SIG-M5 (cell line): ENCODE measurements at places on chromosomes 1 and 21.

- no peak for DNase-seq
These were observed 98.6 kb upstream of the LPGAT1 start for GRCh38 chr1:211928993-211929637.

DNA sequence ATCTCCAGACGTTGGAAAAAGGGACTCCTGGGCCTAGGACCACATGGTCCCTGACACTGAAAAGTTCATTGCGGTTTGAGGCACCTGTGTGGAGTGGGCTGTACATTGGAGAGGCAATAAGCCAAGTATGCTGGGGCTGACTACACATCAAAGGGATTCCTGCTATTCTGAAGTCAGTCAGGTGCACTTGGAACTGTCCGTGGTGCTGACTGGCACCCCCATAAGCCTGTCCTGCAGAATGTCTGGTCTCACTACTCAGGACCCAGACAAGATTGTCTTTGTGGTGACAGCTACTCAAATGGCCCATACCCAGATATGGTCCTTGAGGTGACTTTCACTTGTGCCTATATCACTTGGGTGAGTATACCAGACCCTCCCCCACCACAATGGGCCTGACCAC lies 150.6 kb downstream of the RWDD3 start:
- no peak for DNase-seq

GRCh38 chr1:211601982-211602670 lies 23.2 kb upstream of the SLC30A1 start:
- DNase-seq: no peak

DNA sequence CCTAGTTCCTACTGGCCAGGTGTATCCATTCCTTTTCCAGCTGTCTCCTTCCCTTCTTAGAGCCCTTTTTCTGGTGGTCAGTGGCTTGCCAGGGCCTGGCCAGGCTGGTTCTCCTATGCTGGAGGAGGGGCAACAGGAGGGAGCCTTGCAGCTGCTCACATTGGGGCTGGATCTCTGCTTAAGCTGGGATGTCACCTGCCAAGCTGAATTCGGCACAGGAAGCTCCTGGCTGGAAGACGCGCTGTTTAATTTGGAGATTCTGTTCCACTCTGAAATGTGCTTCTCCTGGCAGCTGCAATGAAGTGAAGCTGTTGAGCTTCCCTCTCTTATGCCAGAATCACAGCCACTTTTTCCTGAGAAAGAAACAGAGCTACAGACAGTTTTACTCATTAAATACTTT lies 56.0 kb upstream of the POU3F1 start:
- DNase-seq: no peak

GRCh38 chr21:45874716-45875415 lies 106.7 kb upstream of the COL6A1 start:
- DNase-seq: no peak

GRCh38 chr1:159829822-159830465 lies 3.3 kb downstream of the SLAMF8 start:
- no peak for DNase-seq

GRCh38 chr1:62810420-62811274 lies 26.7 kb downstream of the ATG4C start:
- DNase-seq: no peak

DNA sequence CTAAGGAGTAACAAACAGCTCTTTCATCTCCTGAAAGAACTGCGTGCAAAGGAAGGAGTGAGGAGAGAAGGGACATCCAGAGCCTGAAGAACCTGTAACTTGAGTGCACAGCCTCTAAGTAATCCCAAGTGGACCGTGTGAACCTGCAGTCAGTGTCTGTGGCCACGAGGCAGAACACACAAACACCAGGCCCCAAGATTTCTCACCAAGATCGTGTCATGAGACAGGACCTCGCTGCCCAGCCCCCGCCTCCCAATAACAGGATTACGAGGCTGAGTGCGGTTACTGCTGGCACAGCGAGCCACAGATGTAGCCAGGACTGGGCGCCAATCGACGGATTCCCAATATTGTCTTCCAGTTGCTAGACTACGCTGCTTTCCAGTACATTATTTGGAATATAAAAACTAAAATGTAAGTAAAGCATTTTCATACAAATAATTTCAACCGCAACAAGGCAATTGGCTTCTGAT lies 101.3 kb upstream of the SLC25A33 start:
- no peak for DNase-seq

GRCh38 chr1:230925608-230926007 lies 53.1 kb downstream of the TTC13 start:
- DNase-seq: no peak

GRCh38 chr1:1390675-1391074 lies 8.5 kb downstream of the CCNL2 start:
- no peak for DNase-seq

GRCh38 chr1:206709322-206709721 lies 24.6 kb downstream of the MAPKAPK2 start:
- DNase-seq: no peak

GRCh38 chr1:157412308-157412707 lies 140.0 kb downstream of the FCRL5 start:
- DNase-seq: no peak

- DNase-seq: no peak
These were observed 4.5 kb downstream of the LCE2D start for GRCh38 chr1:152667648-152668047.

DNA sequence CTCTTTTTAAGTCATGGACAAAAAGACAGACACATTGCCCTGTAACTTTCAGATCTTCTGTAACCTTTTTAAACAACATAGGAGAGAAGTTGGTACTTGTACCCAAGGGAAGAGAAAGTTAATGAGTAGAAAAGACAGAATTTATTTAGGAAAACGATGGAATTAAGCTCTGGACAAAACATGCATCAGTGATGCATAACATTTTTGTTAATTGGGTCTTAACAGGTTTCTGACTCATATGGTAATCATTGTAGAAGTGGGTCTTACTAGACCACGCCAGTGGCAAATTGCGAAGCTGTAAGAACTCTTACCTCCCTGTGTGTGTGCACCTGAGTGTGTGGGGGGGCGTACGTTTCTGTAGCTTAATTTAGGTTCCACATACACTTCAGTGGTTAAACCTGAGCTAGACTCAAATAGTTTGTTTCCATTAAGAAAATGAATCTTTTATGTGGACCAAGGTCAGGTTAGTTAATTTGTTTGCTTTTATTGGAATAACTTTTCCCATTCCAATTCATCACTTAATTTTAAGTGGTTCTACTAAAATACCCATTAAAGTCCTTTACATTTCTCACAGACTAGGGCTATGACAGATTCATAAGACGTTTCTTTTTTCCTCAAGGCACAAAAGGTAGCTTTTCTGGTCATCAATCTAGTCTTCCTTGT lies 48.1 kb downstream of the NFIA start:
- DNase-seq: no peak

DNA sequence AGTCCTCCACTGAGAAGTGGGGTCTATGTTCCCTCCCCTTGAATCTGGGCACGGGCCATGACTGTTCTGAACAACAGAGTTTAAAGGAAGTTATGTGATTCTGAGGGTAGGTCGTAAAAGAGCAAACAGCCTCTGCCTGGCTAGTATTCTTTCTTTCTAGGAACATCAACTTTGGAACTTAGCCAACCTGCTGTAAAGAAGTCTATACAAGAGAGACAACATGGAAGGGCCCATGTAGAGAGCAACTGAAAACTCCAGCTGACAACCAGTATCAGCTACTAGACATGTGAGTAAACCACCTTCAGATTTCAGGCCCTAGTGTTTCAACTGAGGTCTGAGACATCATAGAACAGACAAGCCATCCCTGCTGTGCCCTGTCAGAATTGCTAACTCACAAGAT lies 7.5 kb downstream of the SELENOF start:
- DNase-seq: no peak

DNA sequence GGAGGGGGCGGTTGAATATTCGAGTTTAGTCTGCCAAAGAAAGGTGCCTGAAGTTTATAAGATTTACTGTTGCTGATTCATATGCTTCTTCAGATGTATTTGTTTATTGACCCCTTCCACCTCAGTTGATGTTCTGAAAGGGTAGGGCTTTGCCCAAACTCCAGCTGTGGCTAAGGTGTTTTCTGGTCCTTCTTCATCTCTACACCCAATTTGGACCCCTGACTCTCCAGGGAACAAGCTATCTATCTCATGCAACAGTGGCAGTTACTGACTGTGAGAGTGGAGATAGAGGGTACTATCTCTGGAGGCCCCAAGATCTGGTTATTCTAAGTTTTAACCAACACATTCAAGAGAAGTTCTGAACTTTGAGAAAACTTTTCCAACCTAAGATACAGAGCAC lies 12.6 kb upstream of the ALG14 start:
- DNase-seq: no peak

DNA sequence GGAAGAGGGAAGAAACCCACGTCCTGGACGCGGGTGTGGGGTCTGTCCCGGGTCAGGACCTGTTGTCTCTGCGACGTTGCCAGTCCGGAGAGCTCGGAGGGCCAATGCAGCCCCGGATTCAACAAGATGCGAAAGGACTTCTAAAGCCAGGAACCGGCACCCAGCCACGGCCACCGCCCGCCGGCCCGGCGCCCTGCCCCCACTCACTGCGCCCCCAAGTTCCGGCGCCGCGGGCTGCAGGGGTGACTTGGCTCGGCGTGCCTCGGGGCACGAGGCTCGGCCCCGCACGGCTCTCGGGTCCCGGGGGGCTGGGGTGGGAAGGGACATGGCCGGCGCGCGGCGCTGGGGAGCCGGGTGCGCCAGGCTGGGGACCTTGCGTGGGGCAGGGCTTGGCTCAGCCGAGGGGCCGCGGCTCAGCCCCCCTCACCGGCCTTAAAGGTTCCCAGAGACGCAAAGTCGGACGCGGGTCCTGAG lies 51.8 kb upstream of the H6PD start:
- DNase-seq: no peak

DNA sequence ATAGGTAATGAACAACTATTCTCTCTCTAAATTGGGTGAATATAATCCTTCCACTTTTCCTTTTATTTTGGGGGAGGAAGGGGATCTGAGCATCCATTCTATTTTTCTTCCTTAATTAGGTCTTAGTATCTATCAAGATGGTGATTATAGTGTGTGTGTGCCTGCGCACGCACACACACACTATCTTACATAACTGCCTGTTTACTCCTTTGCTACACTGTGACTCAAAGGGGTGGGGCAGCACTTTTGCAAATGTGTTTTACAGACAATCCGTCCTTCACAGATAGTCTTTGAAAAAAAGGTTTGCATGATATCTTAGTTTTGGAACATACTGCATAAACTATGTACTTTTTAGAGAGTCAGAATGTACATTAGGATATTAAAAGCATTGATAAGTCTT lies 191.5 kb downstream of the SDCCAG8 start:
- DNase-seq: no peak

- no peak for DNase-seq
These were observed 788 bp upstream of the TXNIP start for GRCh38 chr1:145997016-145997717.

- no peak for DNase-seq
These were observed 63.9 kb downstream of the VWA5B1 start for GRCh38 chr1:20354610-20355009.

DNA sequence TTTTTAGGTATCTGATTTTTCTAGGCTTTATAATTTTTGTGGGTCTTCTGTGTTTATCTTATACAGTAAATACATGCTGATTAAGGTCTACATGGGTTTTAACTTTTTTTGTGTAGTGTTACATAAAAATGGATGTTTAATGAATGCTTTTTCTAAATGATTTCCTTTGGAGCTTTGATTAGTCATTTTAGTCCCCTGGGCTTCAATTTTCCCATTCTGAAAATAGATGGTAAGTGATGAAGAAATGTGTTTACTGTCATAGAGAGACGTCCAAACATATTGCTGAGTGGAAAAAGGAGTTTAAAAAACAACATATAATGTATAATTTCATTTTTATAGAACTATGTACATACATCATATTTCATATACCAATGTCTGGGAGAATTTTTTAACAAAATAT lies 140.9 kb upstream of the HMCN1 start:
- DNase-seq: no peak

DNA sequence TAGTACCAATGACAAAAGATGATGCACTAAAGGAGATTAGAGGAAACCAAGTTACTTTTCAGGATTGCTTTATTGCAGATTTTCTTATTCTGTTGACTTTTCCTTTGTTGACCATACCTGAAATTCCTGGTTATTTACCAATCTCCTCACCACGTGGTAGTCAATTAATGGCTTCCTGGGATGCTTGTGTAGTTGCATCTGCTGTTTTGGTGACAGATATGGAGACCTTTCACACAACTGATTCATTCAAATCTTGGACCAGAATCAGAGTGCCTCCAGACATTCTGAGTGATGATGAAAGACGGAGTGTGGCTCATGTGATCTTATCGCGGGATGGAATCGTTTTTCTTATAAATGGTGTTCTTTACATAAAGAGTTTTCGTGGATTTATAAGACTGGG lies 91.3 kb downstream of the CATSPERE start:
- DNase-seq: no peak

- no peak for DNase-seq
These were observed 73.4 kb downstream of the PIK3CD start for GRCh38 chr1:9724706-9725476.

- no peak for DNase-seq
These were observed 276.4 kb downstream of the SPATA17 start for GRCh38 chr1:217907504-217907903.

GRCh38 chr1:76121850-76122249 lies 47.3 kb downstream of the ST6GALNAC3 start:
- DNase-seq: no peak

- no peak for DNase-seq
These were observed 38.1 kb downstream of the AZIN2 start for GRCh38 chr1:33119050-33119449.

DNA sequence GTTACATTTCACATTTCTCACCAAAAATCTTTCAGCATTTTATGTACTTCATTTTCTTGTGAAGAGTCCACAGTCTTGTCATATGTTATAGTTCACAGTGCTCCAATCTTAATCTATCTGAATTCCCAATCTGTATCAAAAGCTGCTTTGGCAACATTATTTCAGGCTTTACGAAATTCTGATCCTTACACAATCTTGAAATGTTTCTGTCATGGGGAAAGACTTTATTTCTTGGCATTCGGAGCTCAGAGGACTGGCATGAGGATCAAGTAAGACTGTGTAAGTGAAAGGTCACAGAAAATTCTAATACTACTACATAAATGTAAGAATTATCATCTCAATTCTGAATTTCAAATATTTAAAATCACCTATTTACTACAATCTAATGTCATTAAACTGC lies 2.0 kb downstream of the USP33 start:
- no peak for DNase-seq
